ENCODE measurements at places on chromosomes 12 and 14.
A peak's percentile ranks its signal among the peaks of the same experiment; 100 is the strongest.

DNA sequence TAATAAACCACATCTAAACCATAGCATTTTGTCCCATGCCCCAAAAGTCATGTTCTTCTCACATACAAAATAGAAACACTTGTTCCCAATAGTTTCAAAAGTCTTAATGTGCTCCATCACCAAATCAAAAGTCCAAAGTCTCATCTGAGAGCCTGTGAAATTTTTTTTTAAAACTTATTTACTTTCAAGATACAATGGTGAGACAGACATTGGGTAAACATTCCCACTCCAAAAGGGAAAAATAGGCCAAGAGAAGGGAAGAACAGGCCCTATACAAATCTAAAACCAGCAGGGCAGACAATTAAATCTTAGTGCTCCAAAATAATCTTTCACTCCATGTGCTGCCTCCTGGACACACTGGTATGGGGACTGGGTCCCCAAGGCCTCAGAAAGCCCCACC is 84.4 kb upstream of the AMIGO2 start:
- no peak for DNase-seq

DNA sequence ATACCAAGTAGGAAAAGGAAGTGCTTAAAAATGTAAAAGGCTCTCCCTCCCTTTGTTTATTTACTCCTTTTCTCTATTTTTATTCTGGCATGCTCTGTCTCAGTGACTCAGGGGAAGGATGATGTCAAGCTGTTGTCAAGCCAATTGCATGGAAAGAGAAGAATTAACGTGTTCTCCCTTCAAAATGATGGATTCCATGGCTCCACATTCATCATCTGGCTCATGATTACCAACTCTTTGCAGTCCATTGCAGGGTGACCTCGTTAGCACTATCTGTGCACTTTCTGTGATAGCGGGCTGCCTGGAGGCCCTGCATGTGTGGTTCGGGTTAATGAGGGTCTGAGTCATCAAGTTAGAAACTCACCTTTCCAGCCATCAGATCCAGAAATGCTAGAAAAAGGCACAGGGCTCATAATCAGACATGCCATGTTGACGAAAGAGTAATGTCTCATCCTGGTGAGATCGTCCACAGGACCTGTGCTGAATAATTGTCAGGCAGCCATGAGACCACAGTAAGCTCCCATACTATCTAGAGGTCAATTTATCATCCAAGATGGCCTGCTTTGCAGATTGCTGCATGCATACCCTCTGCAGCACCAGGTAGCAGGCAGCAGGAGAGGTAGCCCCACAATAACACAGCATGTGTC is 79.2 kb upstream of the BTG1 start:
- DNase-seq: no peak

- no peak for DNase-seq
These were observed 6.5 kb upstream of the OTX2 start for GRCh38 chr14:56816574-56817391.

DNA sequence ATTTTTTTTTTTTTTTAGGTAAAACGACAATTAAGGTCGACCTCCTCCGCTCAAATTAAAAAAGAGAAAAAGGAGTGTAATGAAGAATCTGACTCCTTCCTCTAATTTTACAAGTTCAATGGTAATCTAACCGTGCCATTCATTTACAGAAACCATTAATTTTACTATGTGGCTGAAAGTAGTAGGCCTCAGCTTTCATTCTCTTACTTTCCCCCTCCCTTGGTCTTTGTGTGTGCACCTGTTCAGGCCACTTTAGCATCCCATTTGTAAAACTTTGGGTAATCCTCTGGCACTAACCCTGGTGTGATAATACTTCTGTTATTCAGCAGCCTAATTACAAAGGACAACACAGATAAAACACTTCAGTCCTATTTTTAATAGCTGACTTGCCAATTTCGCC is 128.1 kb downstream of the ASCL1 start:
- DNase-seq: no peak

DNA sequence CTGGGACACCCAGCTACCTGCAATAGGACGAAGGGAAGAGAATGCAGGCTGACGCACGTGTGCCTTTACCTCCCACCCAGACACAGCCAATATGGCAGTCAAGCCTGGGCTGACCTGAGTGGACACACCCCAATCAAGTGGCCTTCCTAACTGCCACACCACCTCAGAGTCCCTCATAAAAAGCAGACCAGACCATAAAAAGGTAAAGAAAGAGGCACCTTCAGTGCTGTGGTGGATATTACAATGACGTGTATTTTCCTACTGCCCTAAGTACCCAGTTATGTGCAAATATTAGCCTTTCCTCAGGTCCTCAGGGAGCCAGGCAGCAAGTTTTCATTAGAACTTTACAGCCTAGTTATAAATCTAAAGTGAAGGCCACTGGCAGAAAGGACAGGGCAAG is 75.8 kb downstream of the KCNK10 start:
- no peak for DNase-seq

DNA sequence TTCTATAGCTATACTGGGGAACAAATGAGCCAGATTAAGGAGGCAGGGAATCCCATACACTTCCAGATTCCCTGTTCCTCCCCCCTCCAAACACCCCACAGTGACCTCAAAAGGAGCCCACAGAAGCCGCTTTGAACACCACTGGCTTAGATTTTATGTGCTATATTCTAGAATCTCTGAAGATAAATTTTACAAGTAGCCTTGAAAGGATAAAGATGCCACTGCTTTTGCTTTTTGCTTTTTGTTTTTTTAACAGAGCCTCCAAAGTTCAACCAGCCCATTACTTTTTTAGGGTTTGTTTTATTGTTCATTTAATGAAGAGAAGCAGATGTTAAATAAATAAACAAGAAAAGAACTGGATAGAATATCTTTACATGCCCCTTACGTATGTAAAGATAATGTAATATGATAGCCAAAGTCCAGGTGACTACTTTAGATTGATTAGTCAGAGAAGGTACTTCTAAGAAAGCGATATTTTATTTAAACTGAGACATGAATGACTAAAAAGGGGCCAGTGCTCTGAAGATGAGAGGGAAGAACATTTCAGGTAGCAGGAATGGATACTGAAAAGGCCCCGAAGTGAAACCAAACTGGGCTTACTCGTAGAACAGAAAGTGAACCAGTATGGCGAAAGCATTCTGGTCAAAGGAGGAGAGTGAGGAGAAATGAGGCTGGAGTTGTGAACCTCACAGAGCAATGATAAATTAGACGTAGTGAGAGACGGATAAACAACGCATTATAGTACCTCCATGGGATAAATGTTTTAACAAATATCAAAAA is 44.6 kb downstream of the DUSP6 start:
- DNase-seq: no peak

GRCh38 chr12:78004249-78005093 is 173.8 kb downstream of the NAV3 start:
- DNase-seq: no peak

DNA sequence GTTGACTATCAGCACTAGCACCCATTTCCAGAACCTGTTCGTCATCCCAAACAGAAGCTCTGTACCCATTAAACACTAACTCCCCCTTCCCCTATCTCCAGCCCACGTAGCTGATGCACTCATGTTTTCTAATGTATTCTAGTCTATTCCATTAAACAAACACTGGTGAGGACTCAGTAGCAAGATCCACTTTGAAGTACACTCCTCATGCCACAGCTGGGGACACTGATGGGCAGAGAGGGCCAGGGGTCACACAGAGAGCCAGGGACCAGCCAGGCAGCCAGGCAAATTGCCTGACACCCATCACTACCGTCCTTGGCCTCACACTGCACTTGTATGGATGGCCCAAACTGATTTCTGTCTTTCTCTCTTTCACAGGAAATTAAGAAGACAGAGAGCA is 269.9 kb upstream of the DIO3 start:
- no peak for DNase-seq

DNA sequence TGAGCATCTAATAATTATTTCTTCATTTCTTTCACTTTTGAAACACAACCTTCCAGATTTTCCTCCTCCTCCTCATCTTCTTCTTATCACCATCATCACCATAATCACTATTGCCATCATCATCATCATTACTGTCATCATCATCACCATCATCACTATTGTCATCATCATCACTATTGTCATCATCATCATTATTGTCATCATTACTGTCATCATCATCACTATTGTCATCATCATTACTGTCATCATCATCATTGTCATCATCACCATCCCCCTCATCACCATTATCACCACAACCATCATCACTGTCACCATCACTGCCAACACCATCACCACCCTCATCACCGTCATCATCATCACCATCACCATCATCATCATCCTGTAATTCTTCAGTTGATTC is 400.0 kb downstream of the TMEM132D start:
- DNase-seq: no peak

- DNase-seq: no peak
These were observed 54.4 kb downstream of the EFCAB11 start for GRCh38 chr14:89899917-89900663.

GRCh38 chr12:43289426-43289801 is 262.6 kb downstream of the ADAMTS20 start:
- DNase-seq: no peak

DNA sequence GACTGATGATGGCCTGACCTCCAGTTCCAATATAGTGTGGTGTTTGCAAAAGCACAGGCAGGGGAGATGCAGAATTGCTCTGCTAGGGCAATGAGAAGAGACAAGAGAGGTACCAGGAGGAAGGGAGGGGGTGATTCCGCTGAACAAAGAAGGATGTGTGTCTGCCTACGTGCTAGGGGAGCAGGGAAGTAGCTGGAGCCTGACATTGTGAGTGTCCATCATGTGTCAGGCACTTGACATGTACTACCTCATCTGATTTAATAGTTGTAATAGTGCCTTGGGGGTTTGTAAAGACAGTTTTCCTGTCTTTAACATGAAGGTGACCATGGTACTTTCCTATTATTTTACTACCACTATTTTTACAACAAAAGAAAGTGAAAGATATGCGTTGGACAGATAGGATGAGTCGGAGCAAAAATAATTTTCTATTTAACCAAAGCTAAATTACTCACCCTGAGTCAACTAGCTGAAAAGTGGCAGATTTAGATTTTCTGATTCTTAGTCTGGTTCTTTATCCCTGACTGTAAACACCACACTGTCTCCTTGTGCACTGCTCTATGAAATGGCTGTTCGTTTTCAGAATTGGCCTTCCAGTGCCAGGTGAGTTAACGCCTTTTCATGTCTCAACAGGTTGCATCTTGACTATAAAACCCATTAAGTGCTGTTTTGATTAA is 33.7 kb upstream of the TEAD4 start:
- DNase-seq: no peak

DNA sequence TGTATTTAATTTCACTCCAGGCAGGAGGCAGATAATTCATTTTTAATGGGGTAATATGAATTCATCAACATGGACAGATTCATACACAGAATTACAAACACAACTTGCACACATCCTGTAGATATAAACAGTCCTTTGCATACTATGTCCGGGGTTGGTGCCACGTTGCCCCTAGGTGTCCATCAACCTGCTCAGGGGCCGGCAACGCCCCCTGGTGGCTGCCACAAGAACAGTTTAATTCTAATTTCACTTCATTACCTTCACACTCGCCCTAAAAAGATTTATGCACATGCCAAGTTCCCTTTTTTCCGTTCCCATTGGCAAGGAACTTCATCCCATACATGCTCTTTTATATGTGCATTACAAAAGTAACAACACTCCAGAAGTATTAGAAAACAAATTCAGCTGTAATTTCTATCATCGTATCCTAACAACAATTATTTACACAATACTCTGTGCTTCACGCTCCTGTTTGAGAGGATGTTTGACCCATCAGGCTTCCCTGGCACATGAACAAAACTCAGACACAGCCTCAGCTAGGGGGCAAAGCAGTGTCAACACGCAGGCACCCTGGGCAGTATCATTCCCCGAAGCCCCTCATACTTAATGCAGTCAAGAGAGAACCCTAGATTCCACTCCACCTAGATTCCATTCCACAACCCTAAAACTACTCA is 15.5 kb downstream of the MANSC1 start:
- peak; percentile 55 for DNase-seq

DNA sequence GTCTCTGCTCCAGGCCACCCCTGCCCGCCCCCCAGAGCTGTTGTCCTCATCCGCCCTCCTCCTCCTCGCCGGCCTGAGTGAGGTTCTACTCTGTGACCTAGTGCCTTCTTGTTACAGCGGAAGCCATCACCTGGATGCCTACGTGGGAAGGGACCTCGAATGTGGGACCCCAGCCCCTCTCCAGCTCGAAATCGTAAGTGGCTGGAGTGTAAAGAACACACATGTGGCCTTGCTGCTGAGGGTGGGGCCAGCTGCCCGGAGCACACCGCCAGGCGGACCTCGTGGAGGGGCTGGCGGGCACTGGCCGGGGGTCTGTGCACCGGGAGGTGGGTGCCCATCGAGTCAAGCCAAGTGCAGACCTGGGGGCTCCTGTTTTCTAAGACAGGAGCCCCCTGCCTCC is 19.4 kb downstream of the MEG3 start:
- no peak for DNase-seq

DNA sequence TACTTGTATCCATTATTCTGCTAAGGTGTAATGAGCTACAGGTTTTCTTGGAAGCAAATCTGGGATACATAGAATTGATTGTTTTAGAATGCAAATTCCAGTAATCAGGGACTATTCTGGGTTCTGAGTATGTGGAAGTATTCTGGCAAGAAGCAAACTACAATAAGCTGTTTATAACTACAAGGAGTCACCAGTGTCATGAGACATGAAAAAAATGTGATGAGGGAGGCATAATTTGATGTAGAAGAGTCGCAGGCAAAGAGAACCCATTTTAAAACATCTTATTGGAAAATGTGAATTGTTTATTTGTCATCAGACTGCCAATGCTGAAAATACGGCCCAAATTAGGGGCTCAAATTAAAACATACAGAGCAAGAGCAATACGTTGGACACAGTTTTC is 321.8 kb upstream of the E2F7 start:
- no peak for DNase-seq

DNA sequence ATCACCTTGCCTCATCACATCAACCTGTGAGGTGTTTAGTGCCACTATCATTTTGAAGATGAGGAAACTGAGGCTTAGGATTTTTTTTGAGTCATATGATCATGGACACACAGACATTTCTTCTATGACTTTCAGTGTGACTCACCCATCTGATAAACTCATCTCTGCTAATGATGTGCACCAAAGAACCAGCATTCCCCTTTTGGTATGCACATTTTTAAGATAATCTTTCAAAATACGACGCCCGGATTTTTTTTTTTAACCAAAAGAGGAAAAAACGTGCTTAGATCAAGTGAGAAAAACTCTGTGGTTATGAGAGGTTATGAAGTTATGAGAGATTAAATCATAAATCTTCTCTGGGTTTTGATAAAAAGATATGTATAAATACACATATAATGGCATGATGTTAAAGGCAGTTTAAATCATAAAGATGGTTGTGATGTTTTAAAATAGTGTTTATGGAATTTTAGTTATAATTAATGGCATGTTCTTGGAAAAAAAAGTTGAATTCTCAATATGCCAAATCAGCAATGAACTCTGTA is 948.1 kb downstream of the TMTC2 start:
- DNase-seq: no peak

- DNase-seq: no peak
These were observed 40.8 kb downstream of the MIS18BP1 start for GRCh38 chr14:45212231-45212630.

GRCh38 chr14:85250414-85251189 is 279.3 kb upstream of the FLRT2 start:
- no peak for DNase-seq

- no peak for DNase-seq
These were observed 43.2 kb upstream of the EML1 start for GRCh38 chr14:99749763-99750715.
